ENCODE measurements at places on chromosomes 3 and 15.

DNA sequence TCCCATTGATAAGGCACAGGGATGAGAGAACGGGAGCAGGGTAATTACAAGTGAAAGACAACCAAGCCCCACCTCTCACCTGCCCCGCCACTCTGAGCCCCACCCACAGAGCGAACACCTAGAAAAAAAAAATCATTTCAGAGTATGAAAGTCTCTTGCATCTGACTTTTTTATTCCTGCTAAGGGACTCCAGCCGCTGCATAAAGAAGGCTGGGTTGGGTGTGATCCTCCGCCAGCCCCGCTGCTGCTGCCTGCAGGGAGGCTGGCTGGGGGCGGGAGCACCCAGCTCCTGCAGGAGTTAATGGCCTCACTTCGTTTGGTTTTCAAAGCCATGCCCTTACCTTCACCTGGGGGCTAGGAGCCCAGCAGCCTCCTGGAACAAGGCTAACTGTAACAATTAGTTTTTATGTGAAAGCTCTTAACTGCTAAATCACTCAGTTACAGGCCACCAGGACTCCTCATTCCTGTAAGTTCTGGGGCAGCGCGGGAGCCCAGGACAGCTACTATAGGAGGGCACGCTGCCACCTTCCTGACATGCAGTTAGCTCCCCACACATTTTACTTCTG lies 78.0 kb upstream of the SNRPA1 start:
- DNase-seq = no peak

DNA sequence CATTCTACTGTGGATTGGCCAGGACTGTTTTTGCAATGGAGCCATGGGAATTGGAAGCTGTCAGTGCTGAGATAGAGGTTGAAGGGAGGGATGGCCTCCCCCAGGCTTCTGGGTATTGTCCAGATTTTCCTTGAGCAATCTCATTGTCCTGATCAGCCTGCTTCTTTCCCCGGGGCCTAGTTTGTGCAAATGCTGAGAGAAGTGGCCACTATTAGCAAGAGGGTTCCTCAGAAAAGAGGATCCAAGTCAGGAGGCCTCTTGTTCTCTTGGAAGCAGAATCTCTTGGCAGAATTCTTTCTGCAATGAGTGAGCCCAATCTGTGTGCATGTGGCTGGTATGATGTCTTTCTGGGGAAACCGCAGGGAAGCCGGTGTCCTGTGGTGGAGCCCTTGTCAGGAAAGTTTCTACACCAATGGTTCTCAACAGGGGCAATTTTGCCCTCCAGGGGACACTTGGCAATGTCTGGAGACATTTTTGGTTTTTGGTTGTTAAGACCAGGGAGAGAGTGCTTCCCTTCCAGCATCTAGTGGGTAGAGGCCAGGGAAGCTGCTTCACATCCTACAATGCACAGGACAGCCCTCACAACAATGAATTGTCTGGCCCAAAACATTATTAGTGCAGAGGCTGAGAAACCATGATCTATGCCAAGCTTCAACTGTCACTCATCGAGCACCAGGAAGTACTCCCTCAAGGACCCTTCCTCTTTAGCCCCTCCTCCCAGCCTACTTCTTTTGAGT lies 2.0 kb downstream of the LIPC start:
- DNase-seq = no peak

- DNase-seq = no peak
These were observed 458.1 kb downstream of the TBL1XR1 start for GRCh38 chr3:176739159-176739558.

- no peak for DNase-seq
These were observed 262.9 kb downstream of the TIGIT start for GRCh38 chr3:114556657-114557213.

DNA sequence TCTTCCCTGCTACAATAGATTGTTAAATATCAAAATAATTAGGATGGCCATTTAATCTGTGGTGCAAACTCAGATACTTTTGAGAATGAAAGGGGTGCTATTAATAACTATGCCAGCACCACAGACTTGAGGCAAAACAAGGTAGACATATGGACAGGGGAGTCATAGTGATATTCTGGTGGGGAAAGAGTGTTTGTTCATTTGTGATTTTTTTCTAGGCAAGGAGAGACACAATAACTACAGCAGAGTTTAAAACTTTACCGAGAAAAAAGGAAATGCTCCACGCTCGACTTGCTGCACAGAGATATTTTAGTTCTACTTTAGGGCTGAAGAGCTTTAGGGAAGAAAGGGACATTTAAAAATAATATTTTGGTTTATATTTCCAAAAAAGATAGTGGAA lies 611.2 kb upstream of the GRM7 start:
- DNase-seq = no peak
